ENCODE measurements at places on chromosomes 13 and 19.

DNA sequence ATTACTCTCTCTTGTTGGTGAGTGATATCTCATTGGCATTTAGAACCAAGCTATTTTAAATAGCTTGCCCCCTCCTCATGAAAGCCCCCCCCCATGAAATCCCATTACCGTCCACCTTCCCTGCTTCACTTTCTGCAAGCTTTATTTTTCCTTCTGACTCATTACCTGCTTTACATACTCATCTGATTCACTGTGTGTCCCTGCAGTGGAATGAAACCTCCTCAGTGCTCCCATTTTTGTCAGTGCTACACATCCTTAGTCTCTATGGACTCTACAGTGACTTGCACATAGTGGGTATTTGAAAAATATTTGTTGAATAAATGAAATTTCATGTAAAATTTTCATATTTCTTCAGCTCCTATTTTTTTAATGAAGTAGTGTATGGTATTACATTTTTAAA is 62.3 kb downstream of the DOCK9 start:
- no peak for DNase-seq

- no peak for DNase-seq
These were observed 61.1 kb downstream of the MIPEP start for GRCh38 chr13:23828086-23828485.

- no peak for DNase-seq
These were observed 12.2 kb downstream of the BRD4 start for GRCh38 chr19:15320116-15320515.

GRCh38 chr13:49802426-49802825 is 9.9 kb upstream of the KPNA3 start:
- no peak for DNase-seq

DNA sequence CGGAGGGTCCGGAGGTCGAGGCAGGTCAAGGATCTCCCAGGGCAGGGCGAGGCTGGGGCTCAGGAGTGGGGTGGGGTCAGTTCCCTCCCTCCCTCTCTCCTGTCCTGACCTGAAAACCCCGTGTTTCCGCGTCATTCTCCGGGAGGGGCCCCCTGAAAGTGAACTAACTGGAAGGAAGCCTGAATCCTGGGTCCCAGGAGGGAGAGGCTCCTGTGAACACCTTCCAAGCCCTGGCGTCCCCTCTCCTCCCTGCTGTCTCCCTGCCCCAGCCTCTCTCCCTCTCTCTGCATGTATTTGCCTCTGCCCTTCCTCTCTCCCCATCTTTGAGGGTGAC is 741 bp upstream of the CADM4 start:
- no peak for DNase-seq

DNA sequence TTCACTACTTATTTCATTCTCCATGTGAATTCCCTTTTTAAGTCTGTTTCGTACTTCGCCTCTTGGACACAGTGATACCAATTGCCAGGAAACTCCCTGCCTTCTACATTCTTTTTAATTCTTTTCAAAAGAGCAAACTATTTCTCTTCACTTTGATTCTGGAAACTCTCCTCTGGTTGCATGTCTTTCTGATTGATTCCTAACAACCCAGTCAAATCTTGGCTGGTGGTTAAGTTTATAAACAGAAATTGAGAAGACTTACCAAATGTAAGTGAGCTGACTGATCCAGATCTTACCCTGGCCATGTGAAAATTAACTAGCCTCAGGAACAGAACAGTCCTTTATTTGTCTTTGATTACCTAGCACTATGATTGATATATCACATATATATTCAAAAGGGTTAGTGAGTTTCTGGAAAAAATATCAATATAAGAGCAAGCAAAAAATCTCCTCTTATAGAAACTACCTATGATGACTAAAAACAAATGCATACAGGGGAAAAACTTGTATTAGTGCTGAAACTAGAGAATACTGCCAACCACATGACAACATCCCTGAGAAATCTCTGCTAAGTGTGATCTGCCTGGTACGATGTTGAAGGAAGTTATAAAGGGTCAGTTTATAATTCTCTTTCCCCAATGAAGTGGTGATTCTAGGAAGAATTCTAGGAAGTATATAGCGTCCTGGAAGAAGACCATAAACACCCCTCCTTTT is 152.6 kb upstream of the HTR2A start:
- DNase-seq = no peak

GRCh38 chr13:23750383-23751121 is 138.6 kb downstream of the MIPEP start:
- no peak for DNase-seq

GRCh38 chr13:73849292-73849691 is 284.9 kb downstream of the KLF12 start:
- no peak for DNase-seq

GRCh38 chr19:38247126-38247525 is 9.0 kb downstream of the PPP1R14A start:
- DNase-seq = no peak

DNA sequence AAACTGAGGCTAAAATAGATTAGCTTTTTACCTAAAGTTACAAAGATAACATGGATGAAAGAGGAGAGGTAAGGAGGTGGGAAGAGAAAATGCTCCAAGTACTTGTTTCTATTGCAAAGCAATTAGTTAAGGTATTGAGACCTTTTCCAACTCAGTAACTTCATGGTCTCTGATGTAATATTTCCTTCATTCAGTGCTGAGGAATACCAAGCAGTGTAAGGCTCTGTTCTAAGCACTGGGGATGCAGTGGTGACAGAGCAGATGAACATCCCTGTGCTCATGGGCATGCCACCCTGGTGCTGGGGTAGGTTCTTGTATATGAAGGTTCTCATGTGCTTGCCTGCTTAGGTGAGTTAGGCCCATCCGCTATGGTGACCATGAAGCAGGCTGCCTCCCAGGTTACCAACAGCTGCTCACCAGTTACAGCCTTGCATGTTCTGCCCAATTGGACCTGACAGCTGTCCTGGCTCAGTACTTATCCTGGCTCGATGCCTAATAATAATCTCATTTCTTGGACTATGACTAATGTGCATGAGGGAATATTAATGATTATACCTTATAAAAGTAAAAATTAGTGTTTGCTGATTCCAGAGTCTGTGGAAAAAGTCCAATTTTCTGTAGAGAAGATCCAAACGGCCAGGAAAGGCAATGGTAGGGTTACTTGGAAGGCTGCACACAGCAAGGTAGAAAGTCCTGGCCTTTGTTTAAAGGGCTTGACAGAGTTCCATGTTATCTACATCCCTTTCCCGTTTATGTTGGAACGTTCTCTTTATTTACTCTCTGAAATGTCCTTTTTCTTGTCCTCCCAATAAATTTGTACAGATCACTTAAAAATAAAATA is 48.3 kb downstream of the LATS2 start:
- no peak for DNase-seq

Measured in T follicular helper cell (primary cell).